ENCODE measurements at places on chromosomes 7 and 10.

GRCh38 chr10:8721650-8722049 is 667.2 kb downstream of the GATA3 start:
- no peak for DNase-seq

DNA sequence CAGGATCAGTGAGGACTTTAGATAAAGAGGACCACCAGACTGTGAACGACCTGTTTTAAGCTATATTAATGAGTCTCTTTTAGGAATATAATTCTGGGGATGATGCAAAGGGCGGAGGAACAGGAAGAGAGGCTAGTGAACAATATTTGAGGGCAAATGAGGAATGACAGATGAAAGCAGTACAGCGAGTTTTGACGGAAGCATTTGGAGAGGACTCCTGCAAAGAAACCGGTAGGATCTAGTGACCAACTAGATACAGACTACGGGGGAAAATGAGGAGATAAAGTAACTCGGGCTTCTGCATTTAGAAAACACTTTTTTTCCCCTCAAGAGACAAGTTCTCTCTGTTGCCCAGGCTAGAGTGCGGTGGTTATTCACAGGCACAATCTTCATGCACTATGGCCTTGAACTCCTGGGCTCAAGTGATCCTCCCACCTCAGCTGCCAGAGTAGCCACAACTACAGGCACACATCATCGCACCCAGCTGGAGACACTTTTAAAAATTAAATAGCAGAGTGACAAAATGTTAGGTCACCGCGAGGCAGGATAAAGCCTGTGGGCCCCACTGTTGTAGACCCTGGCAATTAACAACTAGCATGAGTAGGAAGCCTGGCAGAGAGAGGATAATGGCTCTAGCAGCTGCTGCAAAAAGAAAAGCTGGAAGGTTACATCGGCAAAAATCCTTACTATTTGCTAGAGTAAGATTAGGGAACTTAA is 143.2 kb downstream of the SRPK2 start:
- no peak for DNase-seq

GRCh38 chr7:71442492-71443190 is 310.7 kb downstream of the GALNT17 start:
- DNase-seq: no peak

DNA sequence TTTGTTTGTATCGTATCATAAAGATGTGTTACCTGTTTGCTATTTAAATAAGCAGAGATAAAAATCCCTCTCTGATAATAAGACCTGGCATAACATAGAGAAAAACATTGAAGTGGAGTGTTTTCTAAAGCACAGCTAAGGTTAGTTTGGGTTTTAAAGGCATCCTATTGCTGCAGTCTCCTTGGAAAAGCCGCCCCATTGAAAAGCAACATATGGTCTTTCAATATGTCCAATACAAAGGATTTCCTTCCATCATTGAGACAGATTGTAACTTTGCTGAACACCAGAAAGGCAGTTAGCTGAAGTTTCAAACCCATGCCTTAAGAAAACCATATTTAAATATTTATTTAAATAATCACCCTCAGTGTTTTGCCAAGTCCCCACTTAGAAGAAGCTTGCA is 898.5 kb upstream of the KCND2 start:
- DNase-seq: no peak

DNA sequence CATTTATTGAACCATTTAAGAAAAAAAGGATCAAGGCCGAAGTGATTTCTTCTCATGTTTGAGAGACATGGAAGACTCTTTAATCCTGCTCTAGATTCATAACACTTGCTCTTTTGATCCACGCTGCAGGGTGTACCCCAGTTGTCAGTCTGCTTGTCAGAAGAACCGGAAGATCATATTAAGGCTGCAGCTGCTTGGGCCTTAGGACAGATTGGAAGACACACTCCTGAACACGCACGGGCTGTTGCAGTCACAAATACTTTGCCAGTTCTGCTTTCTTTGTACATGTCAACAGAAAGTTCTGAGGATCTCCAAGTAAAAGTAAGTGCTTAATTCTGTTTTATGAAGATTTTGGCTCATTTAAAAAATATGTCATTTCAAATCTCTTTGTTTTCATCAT is 46.3 kb downstream of the SPAG6 start:
- DNase-seq: no peak

DNA sequence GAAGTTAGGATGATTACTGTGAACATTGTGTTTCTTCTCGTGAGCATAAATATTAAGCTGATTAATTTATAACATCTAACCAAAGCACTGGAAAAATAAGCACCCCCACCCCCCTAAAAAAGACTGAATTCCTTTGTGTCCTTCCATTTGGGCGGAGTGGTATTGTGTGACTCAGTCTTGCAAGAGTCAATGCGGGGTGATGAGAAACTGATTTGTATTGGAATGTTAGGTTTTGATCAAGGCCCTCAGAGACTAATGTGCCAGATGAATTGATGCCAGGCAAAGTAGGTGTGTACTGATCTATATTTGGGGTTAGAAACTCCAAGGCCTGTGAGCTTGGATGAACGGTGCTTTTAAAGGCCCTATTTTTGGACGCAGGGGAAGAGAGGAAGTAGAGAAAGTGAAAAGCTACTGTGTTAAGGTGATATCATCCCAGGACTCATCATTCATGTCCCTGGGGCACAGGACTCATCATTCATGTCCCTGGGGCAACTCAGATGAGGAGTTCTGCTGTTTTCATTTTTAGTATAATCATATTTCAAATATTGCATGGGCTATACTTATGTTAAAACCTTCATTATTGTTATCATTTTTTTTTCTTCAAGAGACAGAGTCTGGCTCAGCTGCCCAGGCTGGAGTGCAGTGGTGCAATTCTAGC is 61.3 kb upstream of the PTN start:
- DNase-seq: no peak

DNA sequence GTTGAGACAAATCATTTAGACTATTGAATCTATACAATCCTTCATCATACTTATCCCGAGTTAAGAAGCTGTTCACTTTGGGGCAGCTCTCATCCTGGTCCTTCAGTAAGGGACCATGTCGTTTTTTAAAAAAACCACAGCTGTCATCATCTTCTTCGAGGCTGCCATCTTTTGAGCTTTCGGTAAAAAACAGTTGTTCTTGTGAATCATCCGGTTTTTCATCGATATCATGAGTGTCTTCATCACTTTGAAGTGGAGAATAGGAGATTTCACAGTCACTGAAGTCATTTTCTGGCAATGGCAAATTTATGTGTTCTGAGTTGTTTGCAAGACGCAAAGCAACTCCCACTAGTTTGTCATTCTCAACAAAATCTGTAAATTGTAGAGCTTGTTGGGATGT is 3.9 kb downstream of the DCLRE1A start:
- no peak for DNase-seq

- no peak for DNase-seq
Observed at GRCh38 chr7:49264530-49264929, 340.2 kb downstream of the CDC14C start.

GRCh38 chr10:78950656-78951587 is 117.8 kb upstream of the ZMIZ1 start:
- DNase-seq: no peak

DNA sequence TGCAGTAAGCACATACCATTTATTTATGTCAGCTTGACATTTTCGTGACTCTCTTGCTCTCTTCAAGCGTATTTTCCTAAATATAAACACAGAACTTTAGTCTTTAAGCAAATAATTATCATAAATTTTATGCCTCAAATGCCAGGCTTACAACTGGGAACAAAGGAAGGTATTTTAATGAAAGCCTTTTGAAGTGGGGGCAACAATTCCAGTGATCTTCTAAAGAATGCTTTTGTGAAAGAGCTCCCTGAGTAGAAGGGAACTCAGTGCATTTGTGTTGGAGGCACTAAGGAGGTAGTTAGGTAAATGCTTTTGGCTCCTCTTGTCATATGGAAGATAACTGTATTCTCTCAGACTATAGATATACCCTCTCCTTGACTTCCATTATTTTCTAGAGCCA is 104.9 kb downstream of the VPS50 start:
- DNase-seq: no peak
